Endothelial cell (in vitro differentiated cells): ENCODE measurements at places on chromosomes 4 and X.

GRCh38 chrX:12702509-12703091, 88.6 kb upstream of the PRPS2 start:
- peak; percentile 40 for DNase-seq

- DNase-seq = no peak
Measured at GRCh38 chr4:102610007-102610406, 108.8 kb downstream of the NFKB1 start.

GRCh38 chr4:145352438-145353145, 129.1 kb upstream of the SMAD1 start:
- DNase-seq = no peak

- DNase-seq = no peak
Measured at GRCh38 chr4:138405934-138406567, 163.9 kb upstream of the SLC7A11 start.

- DNase-seq = no peak
Measured at GRCh38 chrX:152902502-152902820, 4.6 kb downstream of the ZNF185 start.

- DNase-seq = no peak
Measured at GRCh38 chrX:104137496-104137895, 19.3 kb downstream of the SLC25A53 start.

GRCh38 chr4:22391551-22391950, 124.3 kb downstream of the ADGRA3 start:
- DNase-seq = no peak

DNA sequence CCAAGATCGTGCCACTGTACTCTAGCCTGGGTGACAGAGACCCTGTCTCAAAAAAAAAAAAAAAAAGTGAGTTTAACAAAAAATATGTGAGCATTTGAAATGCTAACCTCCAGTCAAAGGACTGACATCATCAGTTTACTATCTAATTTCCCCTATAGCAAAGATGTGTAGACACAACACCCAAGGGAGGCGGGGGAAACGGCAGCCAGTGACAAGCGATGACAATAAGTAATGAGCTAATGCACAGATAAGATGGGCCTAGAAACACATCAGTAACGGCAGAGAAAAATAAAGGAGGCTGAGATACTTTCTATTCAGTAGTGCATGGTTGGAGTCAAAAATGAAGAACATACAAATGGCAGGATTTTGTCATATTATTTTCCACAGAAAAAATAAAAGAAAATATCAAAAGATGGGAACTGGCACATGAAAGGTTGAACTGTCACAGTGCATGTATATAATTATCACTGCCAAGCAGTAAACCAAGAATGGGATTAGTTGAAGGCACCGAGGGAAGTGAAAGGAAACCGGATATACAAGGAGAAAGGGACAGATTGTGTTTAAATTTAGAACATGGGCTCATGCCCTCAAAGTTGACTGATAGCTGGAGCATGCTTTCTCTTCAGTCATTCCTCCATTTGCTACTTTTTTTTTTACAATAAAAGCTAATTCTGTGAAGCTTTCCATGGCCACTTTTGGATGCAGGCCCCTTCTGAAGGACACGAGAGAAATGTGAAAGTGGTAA, 41.8 kb downstream of the IGFBP7 start:
- DNase-seq = no peak

- no peak for DNase-seq
Measured at GRCh38 chr4:65999518-65999871, 329.2 kb upstream of the EPHA5 start.
